Inflammatory macrophage treated with lipopolysaccharide for 1 hour (primary cell): ENCODE measurements at places on chromosomes 4 and X.

DNA sequence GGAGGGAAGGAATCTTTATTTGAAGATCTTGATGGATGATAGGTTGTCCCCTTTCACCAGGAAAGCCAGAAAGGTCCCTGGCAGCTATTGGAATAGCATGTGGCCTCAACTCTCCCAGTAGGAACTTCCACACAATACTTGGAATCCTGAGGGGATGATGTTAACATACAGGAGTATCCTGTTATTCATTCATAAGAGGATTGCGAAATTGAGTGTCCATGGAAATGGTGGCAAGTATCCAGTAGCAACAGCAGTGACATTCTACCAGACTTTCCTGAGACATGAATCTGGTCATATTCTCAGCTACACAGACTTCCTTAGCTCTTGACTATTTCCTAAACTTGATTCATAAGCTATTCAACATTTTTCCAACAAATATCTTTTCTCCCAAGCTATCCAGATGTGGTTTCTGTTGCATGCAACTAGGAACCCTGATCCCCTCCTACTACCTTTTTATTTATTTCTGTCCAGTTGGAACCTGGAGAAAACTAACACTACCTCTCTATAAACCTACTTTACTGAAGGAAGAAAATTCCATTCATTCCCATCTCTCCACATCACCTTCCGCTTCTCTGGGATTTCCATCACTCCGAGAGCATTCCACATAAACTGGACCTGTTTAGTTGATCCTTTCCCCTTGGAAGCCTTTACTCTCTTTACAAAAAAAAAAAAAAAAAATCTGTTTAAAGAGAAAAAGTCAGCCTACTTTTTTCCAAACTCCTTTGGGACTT lies 101.8 kb downstream of the ANXA5 start:
- no peak for DNase-seq

DNA sequence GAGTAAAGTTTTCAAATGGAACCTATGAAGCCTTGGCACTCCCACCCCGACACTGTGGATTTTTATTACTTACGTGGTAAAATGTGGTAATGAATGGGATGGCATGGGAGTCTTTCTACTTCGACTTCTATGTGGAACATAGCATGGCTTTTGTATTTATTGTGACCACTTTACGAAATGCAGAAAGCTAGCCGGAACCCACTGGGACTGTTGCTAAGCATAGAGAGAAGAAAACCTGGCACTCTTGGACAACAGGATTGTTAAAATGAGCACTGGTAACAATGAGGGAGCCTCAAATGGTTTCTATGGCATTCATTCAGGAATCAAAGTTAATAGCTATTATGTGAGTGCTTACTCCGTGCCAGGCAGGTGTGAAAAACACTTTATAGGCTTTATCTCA lies 113.3 kb downstream of the PDS5A start:
- no peak for DNase-seq

GRCh38 chr4:175369087-175369486 lies 443.0 kb downstream of the GPM6A start:
- DNase-seq, result no peak

DNA sequence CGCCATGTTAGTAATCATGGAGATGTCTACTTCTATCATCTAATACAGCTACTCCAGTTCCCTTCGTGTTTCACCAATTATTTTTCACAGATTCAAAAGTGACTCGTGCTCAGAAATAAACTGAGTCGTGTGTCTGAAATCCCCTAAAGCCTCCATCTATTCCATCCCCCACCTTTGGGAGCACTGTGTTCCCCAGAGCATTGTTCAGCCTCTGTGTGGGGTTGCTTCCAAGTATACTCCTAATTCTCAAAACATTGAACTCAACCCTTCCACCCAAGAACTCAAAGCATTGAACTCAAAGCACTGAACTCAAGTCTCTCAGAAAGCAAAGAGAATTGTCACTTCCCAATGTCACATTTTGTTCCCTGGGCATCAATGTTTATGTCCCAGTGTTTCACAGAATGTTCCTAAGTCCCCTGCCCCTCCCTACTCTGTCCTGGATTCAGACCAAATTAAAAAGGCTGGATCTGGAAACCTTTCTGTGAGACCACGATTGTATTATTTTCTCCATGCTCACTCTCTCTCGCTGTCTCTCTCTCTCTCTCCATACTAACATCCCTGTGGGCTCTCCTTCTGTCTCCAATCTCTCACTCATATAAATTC lies 138.5 kb upstream of the QRFPR start:
- no peak for DNase-seq

GRCh38 chr4:146477054-146477453 lies 44.7 kb downstream of the SLC10A7 start:
- no peak for DNase-seq

GRCh38 chrX:140949233-140949632 lies 53.2 kb upstream of the SPANXB1 start:
- DNase-seq, result no peak

DNA sequence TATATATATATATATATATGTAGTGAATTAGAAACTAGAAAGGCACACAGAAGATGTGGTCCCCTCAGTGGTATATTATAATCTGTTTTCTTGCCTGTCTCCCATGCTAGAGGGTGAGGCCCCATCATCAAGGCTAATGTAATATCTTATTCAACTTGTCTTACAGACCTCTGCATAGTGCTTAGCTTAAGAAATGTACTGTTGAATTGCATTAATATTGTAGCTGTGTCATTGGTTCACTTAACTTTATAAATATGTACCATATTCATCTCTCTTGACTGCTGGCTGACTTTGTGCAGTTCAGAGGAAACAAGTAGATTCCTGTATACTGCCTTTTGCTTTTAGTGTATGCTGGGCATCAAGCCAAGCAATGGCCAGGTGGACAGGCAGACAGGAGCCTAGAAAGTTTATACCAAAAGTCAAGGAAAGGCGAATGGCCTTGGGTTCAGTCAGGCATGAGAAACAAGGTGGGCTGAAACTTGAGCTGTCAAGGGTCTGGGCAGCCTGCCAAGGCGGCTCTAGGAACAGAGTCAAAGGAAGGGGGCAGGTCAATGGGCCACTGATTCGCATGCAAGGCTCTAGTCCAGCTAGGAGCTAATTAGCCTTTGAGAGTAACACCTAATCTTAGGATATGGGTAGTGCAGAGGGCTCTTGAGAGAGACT lies 78.8 kb upstream of the LEF1 start:
- no peak for DNase-seq

GRCh38 chrX:13518126-13518525 lies 51.3 kb upstream of the EGFL6 start:
- DNase-seq, result no peak

DNA sequence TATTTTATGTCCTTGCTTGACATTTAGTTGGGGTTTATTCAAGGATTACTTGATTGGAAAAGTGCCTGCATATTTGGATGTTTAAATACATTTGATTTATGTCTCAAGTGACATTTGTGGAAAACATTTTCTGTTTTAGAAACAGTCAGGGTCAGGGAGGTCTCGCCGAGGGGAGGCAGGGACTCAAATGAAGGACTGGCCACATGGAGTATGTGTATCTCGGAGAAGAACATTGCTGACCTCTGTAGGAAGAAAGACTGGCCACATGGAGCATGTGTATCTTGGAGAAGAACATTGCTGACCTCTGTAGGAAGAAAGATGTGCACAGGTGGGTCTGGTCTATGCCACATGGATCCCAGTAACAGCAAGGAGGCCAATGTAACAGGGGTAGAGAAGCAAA lies 233.6 kb downstream of the TRIML1 start:
- DNase-seq, result no peak

GRCh38 chr4:166662266-166662843 lies 571.9 kb downstream of the SPOCK3 start:
- DNase-seq, result no peak

- no peak for DNase-seq
Measured at GRCh38 chr4:74287791-74288190, 20.5 kb upstream of the EPGN start.

DNA sequence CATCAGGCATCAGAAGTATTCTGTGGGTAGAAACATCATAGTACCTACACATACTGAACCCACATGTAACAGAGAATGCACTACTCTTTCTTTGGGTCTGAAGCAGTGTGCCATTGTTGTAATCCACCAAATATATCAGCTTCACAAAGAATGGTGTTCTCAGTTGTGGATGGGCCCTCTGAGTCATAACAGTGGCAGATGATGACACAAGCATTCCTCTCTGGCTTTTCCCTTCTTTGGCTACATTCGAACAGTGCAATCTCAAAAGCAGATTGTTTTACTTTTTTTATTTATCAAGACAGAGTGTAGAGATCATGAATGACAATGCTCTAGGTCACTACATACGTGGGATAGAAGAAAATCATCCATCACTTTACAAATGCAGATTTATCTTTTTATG lies 247.2 kb upstream of the EPHA5 start:
- no peak for DNase-seq

DNA sequence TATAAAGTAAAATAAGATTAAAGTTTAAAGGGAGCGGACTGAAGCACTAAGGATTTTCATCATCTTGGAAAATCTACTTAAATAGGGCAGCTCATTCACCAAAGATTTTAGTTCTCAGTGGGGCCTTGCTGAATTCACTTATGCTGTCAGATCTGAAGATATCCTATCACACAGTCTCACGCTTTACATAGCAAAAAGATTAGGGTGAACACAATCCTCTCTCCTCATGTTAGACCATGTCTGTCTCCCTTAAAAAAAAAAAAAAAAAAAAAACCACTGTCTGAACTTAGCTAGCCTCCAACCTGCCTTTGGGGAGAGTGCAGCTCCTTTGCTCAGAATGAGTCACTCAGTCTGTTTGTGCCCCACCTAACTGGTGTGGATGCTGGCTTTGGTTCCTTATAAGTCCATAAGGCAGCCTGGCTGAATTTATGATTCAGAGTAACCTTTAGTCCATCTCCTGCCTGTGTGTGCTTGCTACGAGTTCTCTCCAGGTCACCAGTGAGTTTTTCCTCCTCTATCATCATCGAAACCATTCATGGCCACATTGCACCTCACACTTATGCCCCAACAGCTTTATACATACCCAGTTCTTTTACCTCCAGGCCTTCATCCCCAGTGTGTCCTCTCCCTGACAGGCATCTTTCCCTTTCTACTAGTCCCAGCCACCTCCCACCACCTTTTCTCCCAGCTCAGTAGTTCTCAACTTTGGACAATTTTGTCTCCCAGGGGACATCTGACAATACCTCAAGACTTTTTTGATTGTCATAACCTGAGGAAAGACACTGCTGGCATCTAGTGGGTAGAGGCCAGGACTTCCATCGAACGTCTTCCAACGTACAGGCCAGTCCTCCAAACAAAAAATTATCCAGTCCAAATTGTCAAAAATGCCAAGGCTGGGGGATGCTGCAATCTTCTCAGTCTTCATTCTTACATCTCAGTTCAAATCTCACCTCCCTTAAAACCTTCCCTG lies 220.7 kb upstream of the EMCN start:
- DNase-seq, result no peak

DNA sequence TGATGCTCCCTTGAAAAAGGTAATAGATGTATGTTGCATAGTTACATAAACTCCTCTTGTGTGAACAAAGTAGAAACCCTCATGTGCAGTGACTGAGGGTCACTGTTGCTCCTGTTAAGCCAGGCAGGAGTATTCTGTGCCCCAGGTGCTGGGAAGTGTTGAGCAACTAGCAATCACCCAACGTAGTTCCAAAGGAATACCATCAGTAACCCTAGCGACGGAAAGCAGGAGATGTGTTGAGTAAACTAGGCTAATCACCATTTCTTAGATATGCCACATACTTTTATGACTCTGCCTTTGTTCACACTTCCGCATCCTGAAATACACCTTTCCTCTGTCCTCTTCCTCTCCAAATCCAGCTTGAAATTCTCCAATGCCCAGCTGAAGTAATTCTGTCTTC lies 50.9 kb upstream of the TAB3 start:
- no peak for DNase-seq

GRCh38 chrX:136580316-136580715 lies 48.3 kb downstream of the VGLL1 start:
- no peak for DNase-seq

DNA sequence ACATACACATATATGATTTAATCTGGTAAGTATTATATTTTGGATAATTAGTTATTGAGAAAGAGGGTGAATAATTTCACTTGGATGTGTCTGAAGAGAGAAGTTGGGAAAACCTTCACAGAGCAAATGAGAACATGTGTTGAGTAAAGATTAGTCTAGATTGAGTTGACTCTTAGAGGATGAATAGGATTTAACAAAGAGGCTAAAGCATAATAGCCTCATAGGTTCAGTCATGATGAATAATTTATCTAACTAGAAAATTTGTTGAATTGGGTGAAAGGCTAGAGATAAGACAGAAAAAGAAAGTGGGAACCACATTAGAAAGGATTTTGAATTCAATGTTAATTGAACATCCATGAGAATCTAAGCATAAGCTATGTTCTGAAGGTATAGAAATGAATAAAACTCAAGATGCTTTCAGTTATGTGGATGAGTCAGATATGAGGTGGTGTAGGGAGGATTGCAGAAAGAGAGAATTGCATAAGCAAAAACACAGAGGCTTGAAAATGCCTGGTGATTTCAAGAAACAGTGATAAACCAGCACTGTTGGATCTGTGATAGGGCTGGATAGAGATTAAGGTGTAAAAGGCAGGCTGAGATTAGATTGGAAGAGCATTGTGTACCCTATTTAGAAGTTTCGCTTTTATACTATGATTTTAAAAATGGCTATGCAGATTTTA lies 207.6 kb upstream of the NR3C2 start:
- DNase-seq, result no peak

DNA sequence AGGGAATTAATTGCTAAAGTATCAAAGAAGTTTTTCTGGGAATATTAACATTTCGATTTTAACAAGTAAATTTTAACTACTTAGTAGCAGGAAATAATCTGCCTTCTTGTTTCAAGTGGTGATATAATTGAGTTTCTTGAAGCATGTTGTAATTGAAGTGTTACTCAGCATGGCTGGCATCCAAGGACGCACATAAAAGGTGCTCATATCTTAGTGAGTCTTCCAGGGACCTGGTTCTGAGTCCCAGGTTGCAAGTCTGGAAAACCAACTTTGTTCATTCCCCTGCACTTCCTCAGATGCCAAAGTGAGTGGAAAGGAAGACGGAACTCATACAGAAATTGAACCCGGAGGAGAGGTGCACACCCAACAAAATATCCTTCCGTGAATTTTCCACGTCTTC lies 399.6 kb downstream of the NLGN4X start:
- DNase-seq, result no peak

- no peak for DNase-seq
Measured at GRCh38 chrX:115408771-115409400, 119.4 kb downstream of the LUZP4 start.

DNA sequence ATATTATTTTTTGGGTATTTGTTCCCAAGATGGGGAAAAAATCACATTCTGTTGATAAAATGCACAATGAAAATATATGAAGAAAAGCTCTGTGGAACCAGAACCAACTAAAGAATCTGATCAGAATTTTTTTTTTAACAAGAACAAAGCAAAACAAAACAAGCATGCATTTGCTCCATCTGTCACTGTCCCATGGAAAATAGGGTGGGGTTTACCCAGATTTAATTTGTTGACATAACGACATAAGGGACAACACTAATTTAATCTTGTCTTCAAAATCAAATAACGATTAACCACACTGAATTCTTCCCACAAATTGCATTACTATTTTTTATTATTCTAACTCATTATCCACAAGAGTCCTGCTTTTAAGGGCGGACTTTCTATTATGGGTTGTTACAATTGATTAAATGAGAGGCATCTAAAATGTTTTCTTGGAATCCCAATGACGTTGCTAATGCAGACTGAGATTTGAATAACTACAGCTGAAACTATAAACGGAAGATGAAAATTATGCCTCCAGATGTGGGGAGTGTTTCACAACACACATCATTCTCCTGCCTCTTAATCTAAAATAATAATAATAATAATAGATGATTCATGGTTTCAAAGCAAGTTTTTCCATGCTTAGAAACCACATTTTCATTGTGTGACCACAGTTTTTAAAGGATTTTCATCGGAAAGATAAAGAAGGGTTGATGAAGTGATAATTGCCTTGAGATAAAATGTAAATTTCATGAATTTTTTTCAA lies 307.0 kb upstream of the CPEB2 start:
- no peak for DNase-seq
